ENCODE measurements at places on chromosomes 7 and 10.

- no peak for DNase-seq
Measured at GRCh38 chr10:69506487-69506833, 55.2 kb downstream of the TSPAN15 start.

GRCh38 chr7:50807026-50807730 lies 24.5 kb upstream of the GRB10 start:
- DNase-seq: no peak

GRCh38 chr7:135558881-135559280 lies 1.2 kb downstream of the NUP205 start:
- no peak for DNase-seq

- no peak for DNase-seq
Measured at GRCh38 chr10:14039968-14040668, 290.6 kb downstream of the FRMD4A start.

DNA sequence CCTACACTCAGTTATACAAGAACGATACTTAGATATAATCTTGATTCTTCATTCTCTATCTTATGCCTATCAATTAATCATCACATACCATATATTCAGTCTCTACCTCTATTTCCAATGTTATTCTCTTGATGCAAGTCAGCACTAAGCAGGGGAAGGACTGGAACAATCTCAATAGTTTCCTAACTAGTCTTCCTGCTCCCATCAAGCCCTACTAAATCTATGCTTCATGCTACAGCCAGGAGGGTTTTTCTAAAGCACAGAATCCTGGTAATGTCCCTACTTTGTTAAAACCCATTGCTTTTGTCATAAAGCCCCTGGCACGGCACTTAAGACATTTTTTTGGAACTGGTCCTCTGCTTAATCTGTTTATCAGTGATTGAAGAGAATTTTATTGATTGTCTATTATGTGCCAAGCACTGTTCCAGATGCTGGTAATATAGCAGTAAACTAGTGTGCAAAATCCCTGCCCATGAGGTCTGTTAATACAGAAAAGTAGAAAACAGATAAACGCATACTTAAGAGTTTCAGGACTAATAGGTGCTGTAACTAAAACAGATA lies 323.3 kb upstream of the LRRN3 start:
- DNase-seq: no peak

DNA sequence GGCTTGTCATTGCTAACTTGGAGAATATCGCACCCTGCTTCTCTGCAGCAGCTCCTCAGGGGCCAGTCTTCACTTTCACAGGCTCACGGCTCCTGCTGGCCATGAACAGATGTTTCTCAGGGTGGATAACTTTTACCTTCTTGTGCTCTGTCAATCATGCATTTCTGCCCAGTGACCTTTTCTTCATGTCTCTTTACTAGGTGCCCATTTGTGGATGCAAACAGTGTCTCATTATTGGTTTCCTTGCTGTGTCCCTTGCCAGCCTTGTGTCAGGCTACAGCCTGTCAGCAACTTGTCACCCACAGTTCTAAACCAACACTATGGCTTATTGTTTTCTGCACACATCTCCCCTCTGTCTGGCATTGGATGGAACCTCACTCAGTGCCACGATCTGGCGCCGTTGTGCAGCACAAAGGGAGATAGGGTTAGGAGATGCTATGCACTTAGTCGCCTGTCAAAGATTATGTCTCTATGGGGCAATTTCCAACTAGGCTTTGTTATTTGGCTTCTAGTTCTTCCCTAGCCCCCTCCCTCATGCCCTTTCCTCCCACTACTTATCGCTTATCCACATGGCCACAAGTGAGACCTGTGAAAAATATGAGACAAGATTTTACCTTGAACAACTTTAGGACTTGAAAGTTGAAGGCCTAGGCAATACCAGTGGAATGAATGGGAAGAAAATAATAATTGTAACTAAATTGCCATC lies 45.7 kb upstream of the NXPH1 start:
- no peak for DNase-seq

GRCh38 chr7:73628504-73628903 lies 4.2 kb upstream of the MLXIPL start:
- DNase-seq: no peak

DNA sequence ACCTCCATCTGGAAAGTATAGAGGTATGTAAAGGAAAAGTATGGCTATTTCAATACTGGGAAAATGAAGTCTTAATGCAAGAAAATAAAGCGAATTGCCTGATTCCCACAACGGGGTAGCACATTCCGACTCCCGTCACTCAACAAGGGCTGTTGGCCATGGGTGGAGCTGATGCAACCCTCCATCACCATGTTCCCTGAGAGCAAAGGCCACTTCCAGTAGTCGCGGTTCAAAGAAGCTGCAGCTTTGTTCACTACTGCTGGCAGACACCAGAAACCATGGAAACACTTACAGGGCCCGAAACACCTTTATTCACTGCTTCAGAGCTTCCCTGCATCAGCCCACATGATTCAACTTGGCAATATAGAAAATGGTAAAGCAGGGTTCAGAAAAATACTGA lies 44.0 kb downstream of the TMEM26 start:
- no peak for DNase-seq

DNA sequence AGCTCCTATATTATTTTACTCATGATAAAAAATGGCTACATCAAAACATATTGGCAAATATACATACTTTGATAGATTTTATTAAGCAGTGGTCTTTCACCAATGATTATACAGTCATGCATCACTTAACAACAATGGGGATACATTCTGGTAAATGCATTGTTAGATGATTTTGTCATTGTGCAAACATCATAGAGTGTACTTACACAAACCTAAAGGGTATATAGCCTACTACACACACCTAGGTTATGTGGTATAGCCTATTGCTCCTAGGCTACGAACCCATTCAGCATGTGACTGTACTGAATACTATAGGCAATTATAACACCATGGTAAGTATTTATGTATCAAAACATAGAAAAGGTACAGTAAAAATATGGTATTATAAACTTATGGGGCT lies 98.9 kb upstream of the IL6 start:
- DNase-seq: no peak

GRCh38 chr10:17687117-17687831 lies 43.3 kb downstream of the STAM start:
- no peak for DNase-seq

GRCh38 chr10:71820966-71821365 lies 30.1 kb downstream of the PSAP start:
- DNase-seq: no peak

DNA sequence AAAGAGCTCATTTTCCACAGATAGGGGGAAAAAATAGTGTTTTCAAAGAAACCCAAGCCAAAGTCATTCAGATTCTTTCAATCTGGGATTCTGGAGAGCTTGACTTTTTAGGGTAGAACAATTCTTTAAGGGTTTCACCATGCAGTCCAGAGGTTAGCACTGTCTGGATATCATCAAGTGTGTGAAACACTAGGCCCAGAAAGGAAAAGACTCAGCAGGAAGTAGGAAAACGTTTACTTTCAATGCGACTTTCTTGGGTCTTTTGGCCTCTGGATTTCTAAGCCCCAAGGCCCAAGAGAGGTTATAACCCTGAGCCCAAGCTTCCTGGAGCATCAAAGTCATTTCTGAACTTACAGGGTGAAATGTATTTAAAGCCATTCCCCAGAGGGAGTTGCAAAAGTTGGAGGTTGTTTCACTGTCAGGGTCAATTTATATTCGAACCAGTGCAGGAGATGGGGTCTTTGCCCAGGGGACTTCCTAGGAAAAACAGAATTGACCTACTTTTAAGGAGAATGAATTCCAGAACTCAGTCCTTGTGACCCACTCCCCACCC lies 158.0 kb downstream of the C7orf25 start:
- DNase-seq: no peak

- no peak for DNase-seq
Measured at GRCh38 chr10:126384269-126384873, 3.9 kb downstream of the ADAM12 start.

- DNase-seq: no peak
Measured at GRCh38 chr7:40531956-40532355, 397.2 kb downstream of the SUGCT start.

- no peak for DNase-seq
Measured at GRCh38 chr7:46600340-46600739, 679.3 kb upstream of the IGFBP3 start.

DNA sequence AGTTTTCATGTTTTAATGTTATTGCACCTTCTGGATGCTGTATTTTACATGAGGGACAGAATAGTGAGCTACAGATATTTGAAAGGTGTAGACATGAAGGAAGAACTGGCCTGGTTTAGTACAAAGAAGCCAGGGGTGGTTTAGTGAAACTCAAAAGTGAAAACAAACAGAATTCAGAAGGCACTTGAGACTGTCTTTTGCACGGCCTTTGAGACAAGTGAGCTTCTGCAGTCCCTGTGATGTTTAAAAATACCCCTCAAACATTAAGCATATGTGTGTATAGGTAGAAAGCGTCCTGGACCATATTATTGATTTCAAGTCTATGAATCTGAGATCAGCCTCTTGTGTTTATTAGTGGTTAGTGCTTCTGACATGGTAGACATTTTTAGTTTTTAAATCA lies 118.9 kb downstream of the CDK14 start:
- DNase-seq: no peak

- peak; percentile 23 for DNase-seq
Measured at GRCh38 chr7:43758822-43759683, 573 bp downstream of the BLVRA start.

- no peak for DNase-seq
Measured at GRCh38 chr7:16554518-16555236, 28.1 kb downstream of the LRRC72 start.

GRCh38 chr10:29730458-29730857 lies 95.7 kb upstream of the SVIL start:
- no peak for DNase-seq

GRCh38 chr7:46032942-46033341 lies 111.9 kb upstream of the IGFBP3 start:
- no peak for DNase-seq

DNA sequence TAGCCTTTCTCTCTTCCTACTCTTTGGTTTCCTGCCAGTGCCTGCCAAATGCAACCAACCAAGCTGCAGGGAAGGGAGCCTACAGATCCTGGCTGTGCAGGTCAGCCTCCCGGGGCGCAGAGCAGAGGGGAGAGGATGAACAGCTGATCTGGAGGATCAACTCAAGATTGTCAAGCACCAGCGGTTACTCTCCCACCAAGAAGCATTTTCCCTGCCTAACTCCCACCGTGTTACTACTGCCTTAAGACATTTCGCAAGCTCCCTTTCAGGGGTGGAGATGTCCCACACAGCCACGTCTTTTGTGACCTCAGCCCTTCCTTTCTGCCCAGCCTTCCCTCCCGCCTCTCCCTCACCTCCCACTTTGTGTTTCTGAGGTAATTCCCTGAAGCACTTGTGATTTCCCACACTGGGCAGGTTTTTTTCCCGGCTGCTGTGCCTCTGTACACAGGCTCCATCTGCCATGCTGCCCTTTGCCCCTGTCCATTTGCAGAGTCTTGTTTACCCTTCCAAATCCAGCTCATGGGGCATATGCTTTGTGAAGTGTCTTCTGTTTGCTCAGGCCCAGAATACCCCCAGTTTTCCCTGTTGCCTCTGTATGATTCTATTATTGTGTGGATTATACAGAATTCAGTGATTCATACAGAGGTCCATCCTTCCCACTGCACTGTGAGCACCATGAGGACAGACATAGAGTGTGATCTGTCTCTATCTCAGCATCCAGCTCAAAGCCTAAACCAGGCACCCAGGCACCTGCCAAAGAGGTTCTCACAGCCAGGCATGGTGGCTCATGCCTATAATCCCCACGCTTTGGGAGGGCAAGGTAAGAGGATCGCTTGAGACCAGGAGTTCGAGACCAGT lies 40.9 kb upstream of the PAPSS2 start:
- no peak for DNase-seq

GRCh38 chr7:134767520-134768168 lies 11.8 kb upstream of the CALD1 start:
- DNase-seq: no peak

- no peak for DNase-seq
Measured at GRCh38 chr10:103083266-103083976, 109.7 kb downstream of the NT5C2 start.

GRCh38 chr10:103685880-103686669 lies 169.3 kb downstream of the SH3PXD2A start:
- peak; percentile 71 for DNase-seq

- no peak for DNase-seq
Measured at GRCh38 chr7:28921822-28922221, 36.3 kb downstream of the TRIL start.

- DNase-seq: no peak
Measured at GRCh38 chr10:97178074-97178473, 7.7 kb downstream of the SLIT1 start.

DNA sequence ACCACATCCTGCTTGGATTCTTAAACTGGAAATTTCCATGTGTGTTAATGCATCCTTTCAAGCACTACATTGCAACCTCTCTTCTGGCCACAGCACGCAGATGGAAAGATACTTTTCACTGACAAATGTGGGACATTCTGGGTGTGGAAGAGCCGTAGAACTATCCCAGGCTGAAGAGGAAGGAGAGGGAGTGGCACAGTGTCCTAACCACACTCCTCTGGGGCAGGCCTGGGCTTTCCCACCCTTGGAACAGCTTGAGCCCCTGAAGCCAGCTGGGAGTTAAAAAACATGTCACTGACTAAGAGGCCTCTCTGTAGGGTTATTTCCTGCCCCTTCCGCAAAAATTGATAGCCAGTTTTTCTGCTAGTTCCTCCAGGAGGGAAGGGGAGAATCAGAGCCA lies 34.0 kb upstream of the DNMBP start:
- DNase-seq: no peak

DNA sequence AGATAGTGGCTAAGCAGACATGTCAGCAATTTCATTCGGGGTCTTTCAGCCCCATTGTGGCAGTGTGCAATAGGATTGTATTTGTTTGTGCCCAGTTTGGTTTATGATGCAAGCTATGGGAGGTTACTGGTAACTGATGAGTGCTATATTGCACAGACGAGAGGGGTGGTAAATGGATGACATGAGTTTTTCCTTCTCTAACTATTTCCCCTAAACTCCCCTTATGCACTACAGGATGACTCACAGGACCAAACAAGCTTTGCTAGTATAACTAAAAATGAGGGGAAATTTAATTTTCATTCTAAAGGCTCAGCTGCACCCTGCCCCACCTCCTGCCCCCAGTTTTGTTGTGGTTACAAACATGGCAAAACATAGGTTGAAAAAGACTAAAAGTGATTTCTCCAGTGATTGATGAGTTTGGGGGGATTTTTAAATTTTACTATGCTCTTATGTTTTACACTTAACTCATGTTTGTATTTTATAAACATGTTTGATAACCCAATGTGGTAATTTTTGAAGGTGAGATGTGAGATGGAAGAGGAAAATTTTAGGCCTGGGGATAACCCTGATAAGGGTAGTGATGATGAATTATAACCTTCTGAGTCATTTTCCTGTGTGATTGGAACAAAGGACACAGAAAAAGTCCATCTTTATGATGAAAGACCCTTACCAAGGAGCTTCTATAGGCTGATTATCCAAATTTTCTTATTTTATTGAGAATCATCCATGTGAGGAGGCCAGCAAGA lies 60.8 kb upstream of the NAMPT start:
- DNase-seq: peak; percentile 34

- no peak for DNase-seq
Measured at GRCh38 chr10:78301891-78302738, 268.5 kb downstream of the RPS24 start.

- DNase-seq: no peak
Measured at GRCh38 chr7:24334012-24334411, 50.0 kb downstream of the NPY start.

Data from stimulated activated CD4-positive, alpha-beta T cell treated with anti-CD3 and anti-CD28 coated beads, Interleukin-1b, Interleukin-23, amount 100 ng/mL, for 24 hours (primary cell).